Gastroesophageal sphincter (tissue), 4 donors: ENCODE measurements at places on chromosomes 7 and 10. TPM values are rescaled to one million over a fixed set of nuclear protein-coding genes. Genes with fewer than 3 reads are reported as not detected.

Gene SLC37A3
- total RNA-seq, result 47.0 TPM

Gene FFAR4
- total RNA-seq, result not detected

Gene MYH16
- total RNA-seq, result not detected

Gene CRPPA
- total RNA-seq, result 1.8 TPM

Gene SFTPA1
- not detected for total RNA-seq

Gene PTPN20
- total RNA-seq, result 0.94 TPM

Gene MLXIPL
- 56.2 TPM for total RNA-seq

Gene DPYSL4
- total RNA-seq, result 2.0 TPM

Gene SEMA4G
- 1.9 TPM for total RNA-seq

Gene INMT
- 140 TPM for total RNA-seq

Gene ZNF107
- total RNA-seq, result 1.8 TPM

Gene ZNF503
- 53.5 TPM for total RNA-seq

Gene GRB10
- 52.1 TPM for total RNA-seq

Gene FMC1
- 17.0 TPM for total RNA-seq

Gene NUTM2E
- not detected for total RNA-seq

Gene GIMAP8
- 19.1 TPM for total RNA-seq

Gene PDE1C
- total RNA-seq, result 19.8 TPM

Gene CHST12
- total RNA-seq, result 8.3 TPM

Gene IFIT1B
- not detected for total RNA-seq
